ENCODE measurements at places on chromosomes 1 and 21.

DNA sequence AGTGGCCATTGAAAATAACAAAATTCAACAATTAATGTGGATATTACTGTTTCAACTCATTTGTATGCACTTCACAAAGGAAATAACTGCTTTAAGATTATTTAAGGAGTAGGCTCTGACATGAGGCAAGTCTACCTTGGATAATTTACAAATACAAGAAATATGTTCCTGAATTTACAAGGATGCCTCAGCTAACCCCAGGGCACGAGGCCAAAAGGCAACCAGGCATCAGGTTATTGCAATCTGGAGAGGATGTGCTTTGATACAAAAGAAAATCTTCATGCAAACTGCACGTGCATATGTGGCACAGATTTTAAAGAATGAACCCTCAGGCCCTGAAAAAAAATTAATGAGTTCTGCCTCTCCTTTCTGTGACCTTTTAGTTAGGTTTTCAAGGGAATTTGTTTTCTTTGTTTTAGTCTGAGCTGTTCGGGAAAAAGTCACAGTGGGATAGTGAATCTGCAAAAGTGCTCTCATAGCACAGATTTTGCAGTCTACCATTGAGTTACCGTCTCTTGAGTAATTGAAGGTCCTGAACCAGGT lies 1304.2 kb upstream of the ADGRL4 start:
- DNase-seq = no peak

- DNase-seq = no peak
These were observed 55.9 kb downstream of the MT1HL1 start for GRCh38 chr1:236948381-236948780.

GRCh38 chr21:25390701-25391100 lies 216.6 kb downstream of the MRPL39 start:
- no peak for DNase-seq

DNA sequence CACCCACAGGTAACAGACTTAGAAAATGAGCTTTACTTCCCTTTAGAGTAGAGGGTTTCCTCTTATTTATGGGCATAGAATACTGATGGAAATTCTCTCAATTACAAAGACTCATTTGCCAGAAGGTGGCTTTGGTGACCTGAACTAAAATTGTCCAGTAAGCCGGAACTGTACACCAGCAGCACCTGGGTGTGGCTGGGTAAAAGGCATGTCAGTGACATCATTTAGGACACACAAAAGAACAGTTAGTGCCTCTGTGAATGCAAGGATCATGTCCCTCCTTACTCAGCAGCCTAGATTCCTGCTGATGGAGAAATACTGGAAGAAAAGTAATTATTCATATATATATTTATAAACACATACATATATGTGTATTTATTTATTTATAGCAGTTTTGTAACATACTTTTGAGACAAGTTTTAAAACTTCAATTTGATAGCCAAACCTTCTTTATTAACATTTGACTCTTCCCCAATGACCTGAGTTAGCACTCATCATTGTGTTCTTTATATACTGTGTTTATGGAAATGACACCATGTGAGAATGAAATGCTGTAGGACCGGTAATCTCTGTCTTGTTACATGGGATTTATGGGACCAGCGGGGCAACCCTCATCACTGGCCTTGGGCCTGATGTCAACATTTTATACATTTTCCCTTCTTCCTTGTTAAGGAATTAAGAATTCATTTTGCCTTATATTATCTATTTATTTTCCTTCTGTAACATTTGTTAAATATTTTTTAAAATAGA lies 274.4 kb downstream of the BRINP2 start:
- DNase-seq = no peak

GRCh38 chr1:20830378-20830777 lies 43.3 kb upstream of the HP1BP3 start:
- no peak for DNase-seq

DNA sequence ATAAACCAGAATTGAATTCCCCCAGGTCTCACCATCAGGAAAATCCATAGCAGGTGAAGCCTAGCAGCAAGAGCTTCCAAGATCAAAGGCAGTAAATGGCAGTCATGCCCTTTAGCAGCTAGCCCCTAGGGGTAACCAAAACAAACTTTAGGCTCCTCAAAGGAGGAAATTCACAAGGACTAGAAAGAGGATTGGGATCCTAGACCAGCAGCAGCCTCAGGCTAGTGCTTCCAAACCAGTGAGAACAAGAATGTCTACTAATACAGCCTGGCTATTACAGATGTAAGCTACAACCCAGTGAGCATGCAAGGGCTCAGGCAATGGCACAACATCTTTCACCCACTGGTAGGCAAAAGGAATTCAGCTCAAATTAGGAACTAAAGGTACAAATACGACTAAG lies 11.1 kb upstream of the RIMKLA start:
- no peak for DNase-seq

DNA sequence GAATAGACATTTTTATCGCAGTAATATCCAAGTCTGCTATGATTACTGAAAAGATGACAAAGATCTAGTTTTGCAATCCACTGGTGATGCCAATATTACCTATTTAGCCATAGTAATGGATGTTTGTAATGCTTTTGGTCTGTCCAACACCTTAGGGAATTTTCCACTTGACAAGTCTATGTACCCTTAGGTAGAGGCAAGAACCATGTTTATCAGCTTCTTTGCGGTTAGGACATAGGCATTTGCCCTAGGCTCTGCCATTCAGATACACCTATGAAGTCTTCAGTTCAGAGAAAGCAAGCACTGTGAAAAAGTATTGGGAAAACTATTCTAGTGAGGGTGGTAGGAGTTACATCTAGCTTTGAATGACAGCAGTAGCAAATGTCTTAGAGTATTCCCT lies 40.2 kb upstream of the SLC35D1 start:
- DNase-seq = no peak

- DNase-seq = no peak
These were observed 79.3 kb upstream of the LAMC2 start for GRCh38 chr1:183106746-183107145.

DNA sequence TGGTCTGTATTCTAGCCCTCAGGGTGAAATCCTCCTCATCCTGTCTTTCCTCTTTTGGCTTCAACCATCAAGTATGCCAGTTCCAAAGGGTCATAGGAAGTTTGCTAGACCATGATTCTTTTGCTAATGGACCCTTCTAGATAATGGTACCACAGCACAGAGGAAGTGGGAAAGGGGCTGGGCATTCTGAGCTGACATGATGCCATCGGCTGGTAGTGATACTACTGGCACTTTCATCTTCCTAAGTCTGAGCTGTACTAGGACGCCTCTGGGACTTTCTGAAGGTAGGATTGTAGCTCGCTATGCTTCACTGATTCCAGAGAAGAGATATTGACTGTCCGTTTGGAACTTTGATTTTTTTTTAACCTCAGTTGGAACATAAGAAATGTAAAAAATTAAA lies 11.4 kb downstream of the FASLG start:
- no peak for DNase-seq

GRCh38 chr1:243596431-243597062 lies 253.5 kb downstream of the AKT3 start:
- no peak for DNase-seq

DNA sequence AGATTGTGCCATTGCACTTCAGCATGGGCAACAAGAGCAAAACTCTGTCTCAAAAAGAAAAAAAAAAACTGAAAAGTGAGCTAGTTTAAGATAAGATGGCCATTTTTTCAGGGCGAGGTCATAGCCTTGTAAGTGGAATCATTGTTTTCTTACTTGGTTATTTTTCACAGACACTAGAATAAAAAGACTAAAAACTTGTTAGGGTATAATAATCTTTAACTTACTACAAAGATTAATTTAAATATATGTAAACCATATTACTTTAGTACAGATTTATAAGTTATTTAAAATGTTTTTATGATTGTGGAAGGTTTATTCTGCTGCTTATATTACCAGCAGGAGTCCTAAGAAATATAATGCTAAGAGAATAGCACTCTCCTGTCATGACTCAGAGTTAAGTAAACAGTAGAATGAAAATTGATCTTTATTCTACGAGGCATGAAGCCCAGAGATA lies 23.5 kb downstream of the ANGPTL1 start:
- no peak for DNase-seq

GRCh38 chr21:45613396-45613795 lies 30.1 kb upstream of the PCBP3 start:
- DNase-seq = no peak

DNA sequence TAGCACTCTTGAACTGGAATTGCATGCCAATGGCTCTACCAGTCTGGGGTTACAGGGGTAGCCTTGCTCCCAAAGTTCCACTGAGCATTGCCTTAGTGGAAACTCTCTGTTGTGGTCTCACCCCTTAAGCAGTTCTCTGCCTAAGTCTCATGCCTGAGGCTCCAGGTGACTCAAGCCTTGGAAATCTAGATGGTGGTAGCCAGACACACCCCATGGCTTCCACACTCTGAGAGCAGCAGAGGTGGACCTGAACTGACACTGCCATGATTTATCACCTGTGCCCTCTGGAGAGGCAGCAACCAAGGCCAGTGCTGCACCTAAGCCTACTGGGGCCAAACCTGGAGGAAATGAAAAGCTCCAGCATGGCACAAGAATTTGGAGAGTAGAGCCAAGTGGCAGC lies 285.7 kb upstream of the PKN2 start:
- no peak for DNase-seq

All from hindlimb muscle (tissue), 1 donor.